Skeletal muscle tissue (tissue), 5 donors: ENCODE measurements at places on chromosomes 3 and 15. TPM values are rescaled to one million over a fixed set of nuclear protein-coding genes. Genes with fewer than 3 reads are reported as not detected.

C2CD4A gene
- total RNA-seq, result not detected

ITGB5 gene
- 24.0 TPM for total RNA-seq

CHRNA3 gene
- not detected for total RNA-seq

AQP9 gene
- total RNA-seq, result 2.1 TPM

ZBBX gene
- not detected for total RNA-seq

RPUSD2 gene
- 10.4 TPM for total RNA-seq

GP5 gene
- under 0.01 TPM for total RNA-seq

GOLGA8G gene
- not detected for total RNA-seq

ADAMTS7 gene
- total RNA-seq, result 7.3 TPM

MORC1 gene
- total RNA-seq, result not detected

PIERCE2 gene
- 0.52 TPM for total RNA-seq

SNURF gene
- total RNA-seq, result 36.0 TPM

TMEM42 gene
- total RNA-seq, result 7.3 TPM

CRYGS gene
- 1.0 TPM for total RNA-seq

CFAP20DC gene
- total RNA-seq, result 1.6 TPM

LINGO1 gene
- 3.7 TPM for total RNA-seq

ACTRT3 gene
- total RNA-seq, result 1.6 TPM
